ENCODE measurements at places on chromosomes 2 and 18.

GRCh38 chr2:168208652-168209051 lies 38.7 kb downstream of the STK39 start:
- no peak for DNase-seq

GRCh38 chr2:146138820-146139219 lies 1618.9 kb upstream of the ZEB2 start:
- DNase-seq, result no peak

GRCh38 chr2:75597949-75598348 lies 37.2 kb upstream of the EVA1A start:
- no peak for DNase-seq

- DNase-seq, result no peak
These were observed 453.7 kb downstream of the SLC4A3 start for GRCh38 chr2:220081171-220081570.

DNA sequence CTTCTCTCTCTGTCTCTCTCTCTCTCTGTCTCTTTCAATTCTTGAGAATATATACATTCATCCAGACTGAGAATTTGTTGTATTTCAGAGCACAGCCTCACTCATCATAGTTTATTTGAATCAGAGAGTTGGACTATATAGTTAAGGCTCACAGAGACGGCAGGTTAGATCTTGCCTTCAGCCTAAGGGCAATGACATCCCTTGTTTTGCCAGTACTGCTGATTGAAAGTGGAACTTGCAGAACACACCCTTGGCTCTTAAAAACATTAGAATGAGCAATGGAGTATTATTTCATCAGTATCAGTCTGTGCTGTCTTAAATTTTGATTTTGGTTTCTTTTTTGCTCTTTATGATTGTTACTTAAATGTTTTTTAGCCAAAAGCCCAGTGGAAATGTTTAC lies 62.0 kb upstream of the DSG1 start:
- no peak for DNase-seq

GRCh38 chr2:182593394-182593975 lies 122.6 kb upstream of the DNAJC10 start:
- DNase-seq, result no peak

DNA sequence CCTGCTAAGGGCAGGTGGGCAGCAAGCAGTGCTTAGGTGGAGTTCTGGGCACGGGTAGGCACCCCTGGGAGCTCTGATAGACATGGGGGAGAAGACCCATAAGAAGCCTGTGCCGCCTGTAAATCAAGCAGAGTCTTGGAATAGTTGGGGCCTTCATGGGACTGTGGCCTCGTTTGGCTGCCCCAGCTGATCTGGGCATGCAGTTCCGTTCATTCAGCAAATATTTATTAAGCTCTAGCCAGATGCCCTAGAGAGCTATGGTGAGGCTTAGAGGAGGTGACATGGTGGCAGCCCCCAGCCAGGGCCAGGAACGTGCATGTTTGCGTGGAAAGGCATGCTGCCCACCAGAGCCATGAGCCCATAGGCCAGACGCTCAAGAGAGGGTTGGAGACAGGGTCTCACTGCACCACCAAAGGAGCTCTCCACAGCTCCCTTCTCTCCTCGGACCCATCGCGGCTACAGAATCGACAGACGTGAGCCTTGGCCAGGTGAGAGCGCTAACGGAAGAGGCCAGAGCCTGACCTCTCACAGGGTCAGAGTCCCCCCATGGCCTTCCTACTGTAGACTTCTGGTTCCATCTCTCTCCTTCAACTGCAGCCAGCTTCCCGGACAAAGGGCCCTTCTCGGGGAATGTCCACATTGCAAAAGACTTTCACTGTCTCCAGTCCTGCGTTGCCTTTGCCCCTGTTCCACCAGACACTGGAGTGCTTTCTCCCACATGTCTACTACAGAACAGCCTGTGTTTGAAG lies 135.7 kb downstream of the INHBB start:
- DNase-seq, result no peak

DNA sequence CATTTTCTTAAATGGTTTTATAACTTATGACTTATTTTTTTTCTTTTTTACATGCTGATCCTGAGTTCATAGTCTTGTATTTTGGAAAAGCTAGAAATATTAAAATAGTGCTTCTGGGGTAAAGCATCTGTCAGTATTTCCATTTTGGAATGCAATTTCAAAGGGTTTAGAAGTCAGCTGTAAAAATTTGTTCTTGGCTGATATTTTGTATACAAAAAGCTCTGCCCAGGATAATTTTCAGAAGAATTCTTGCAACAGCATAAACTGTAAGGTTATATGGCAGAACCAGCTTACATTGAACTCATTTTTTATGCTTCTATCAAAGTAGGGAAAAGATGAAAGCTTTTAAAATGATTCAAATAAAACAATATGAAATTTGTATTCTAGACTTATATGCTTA lies 97.4 kb downstream of the DIS3L2 start:
- no peak for DNase-seq

DNA sequence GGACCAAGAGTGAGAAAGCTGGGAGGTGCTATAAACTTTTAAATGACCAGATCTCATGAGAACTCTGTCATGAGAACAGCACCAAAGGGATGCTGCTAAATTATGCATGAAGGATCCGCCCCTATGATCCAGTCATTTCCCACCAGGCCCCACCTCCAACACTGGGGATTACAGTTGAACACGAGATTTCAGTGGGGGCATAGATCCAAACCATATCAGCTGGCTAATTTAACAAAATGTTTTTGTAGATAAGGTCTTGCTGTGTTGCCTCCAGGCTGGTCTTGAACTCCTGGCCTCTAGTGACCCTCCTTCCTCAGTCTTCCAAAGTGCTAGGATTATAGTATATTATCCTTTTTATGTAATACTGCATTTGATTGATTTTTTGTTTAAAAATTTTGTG lies 56.0 kb downstream of the NBEAL1 start:
- no peak for DNase-seq

DNA sequence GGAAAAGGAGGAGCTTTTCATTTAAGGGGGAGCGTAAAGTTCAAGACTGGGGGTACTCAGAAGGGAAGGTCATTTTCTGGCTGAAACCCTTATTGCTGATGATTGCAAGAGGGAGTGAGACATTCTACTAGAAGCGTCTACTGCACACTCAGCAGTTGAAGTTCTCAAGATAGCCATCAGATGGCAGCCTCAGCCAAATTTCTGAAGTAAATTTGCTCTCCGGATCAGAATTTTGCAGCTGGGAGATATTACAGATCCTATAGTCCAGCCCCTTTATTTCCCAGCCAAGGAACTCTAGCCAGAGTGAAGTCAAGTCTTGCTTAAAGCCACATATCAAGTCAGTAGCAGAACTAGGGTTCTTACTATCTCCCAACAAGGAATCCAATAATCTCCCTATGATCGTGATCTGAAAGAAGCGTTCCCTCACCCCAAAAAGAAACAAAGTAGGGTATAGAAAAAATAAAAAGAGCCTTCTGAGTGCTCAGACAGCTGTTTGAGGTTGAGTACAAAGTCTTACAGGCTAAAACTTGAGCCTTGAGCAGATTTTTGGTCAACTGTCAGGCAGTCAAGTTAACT lies 24.0 kb downstream of the RAX start:
- no peak for DNase-seq

- no peak for DNase-seq
These were observed 104.4 kb upstream of the TWIST2 start for GRCh38 chr2:238743243-238744065.

- no peak for DNase-seq
These were observed 66.6 kb downstream of the IL1R2 start for GRCh38 chr2:102058293-102058833.

- no peak for DNase-seq
These were observed 9.7 kb upstream of the TEKT4 start for GRCh38 chr2:94861308-94862152.

DNA sequence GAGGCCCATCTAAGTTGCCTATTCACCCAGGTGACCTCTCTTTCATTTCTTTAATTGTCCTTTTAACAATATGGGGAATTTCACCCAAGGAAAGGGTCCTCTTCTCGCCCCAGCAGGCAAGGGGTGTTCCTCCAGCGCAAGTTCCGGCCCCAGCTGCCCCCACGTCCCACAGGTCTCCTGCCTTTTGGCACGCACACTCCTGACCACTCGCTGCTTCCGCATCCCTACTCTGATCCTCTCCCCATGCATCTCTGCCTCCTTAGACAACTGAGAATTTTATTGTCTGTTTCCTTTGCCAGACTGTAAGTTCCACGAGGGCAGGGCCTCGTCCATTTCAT lies 684 bp upstream of the ARPC2 start:
- DNase-seq, result no peak

- no peak for DNase-seq
These were observed 84.2 kb downstream of the ANTXR1 start for GRCh38 chr2:69097148-69097610.

DNA sequence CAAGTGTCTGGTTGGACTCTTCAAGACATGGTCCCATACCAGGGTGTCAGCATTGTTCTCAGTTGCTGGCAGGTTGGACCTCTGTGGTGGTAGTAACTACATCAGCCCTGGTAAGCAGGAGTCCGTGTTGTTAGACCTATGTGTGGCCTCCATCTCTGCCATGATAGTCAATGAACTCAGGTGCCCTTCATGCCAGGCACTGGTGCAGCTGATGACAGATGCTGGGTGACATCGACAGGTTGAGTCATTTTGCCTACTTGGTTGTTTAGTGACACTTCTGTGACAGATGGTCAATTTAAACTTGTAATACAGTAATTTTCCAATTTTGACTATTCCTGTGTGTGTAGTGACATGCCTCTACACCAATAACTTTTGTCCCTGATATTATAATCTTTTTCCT lies 189.7 kb downstream of the SP3 start:
- no peak for DNase-seq

DNA sequence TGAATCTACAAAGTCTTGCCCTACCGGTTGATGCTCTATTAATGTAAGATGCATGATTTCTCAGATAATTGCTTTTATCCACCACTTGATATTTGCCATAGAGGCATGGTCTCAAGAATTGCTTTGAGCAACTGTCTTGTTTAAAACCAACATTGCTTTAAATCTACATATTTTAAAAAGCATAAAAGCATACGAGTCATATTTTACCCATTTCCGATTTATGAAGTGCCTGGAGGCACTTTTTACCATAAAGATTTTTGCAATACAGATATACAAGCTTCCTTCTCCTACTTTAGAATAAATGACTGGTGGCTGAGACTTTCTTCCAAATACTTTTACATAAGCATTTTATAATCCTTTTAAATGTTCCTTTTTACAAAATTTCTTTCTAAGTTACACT lies 517.6 kb downstream of the TXNL1 start:
- no peak for DNase-seq

GRCh38 chr2:20304411-20304810 lies 46.2 kb downstream of the PUM2 start:
- DNase-seq, result no peak

GRCh38 chr2:11100130-11100529 lies 55.1 kb upstream of the SLC66A3 start:
- DNase-seq, result no peak

All from activated CD8-positive, alpha-beta memory T cell treated with anti-CD3 and anti-CD28 coated beads for 1 hour (primary cell).